ENCODE measurements at places on chromosomes 4 and X.

- no peak for DNase-seq
Measured at GRCh38 chrX:71222929-71223328, at the start of gene GJB1. GJB1 (plus strand) TSS chrX:71223224; CDS start chrX:71223708, 484 bp downstream.

GRCh38 chr4:147518846-147519767 is 38.2 kb downstream of the EDNRA start:
- peak; percentile 52 for DNase-seq

- DNase-seq = no peak
Measured at GRCh38 chr4:26127851-26128337, 192.9 kb upstream of the RBPJ start.

GRCh38 chrX:57367649-57368048 is 81.1 kb downstream of the FAAH2 start:
- DNase-seq = no peak

GRCh38 chrX:48827654-48827968 is 1.3 kb downstream of the ERAS start:
- no peak for DNase-seq

GRCh38 chr4:27100713-27101112 is 240.1 kb downstream of the STIM2 start:
- no peak for DNase-seq

DNA sequence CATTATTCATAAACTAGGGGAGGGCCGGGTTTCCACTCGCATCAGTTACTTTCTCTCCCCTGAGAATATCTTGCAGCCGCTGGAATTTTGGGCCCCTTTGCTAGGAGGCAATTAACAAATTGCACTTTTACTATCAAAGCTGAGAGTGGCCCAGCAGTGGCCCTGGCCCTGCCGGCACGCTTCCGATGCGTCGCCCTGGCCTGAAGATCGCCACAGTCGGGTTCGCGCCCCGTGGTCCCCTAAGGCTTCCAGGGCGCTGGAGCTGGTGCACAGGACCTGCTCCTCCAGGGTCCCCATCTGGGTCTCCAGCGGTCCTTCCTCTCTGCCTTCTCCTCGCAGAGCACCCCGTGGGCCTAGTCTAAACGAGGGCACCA is 486 bp upstream of the CWH43 start:
- DNase-seq = no peak

GRCh38 chr4:78186597-78187543 is 129.7 kb downstream of the FRAS1 start:
- DNase-seq = peak; percentile 19

- no peak for DNase-seq
Measured at GRCh38 chr4:106522839-106523238, 154.3 kb upstream of the GIMD1 start.

DNA sequence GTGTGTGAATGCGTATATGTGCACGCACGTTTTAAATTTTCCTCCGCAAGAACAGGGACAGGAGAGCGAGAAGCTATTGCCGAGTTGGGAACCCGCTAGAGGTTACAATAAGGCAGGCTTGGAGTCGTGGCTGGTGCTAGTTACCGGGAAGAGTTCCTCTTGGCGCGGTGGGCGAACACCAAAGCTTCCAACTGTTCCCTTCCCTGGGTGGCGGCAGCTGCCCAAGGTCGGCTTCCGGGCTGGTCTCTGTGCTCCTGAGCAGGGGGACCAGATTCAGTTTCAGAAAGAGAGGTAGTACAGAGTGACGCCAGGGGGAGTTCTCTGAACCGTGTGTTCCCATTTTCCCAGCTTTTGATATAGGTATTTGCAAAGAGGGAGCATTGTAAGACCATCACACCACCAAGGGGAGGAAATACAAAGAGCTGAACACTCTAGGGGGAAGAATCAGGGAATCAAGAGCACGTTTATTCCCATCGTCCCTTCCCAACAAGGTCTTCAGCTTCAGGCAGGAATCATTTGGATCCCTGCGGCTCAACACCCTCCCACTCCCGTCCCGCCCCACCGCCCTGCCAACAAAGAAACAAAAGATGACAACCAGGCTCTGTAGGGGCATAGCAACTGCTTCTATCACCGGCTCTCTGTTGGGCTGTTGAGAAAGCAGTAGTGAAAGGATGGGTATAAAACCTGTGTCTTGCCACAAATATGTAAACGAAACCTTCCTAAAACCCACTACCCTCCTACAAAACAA is 113.6 kb upstream of the TEX13C start:
- DNase-seq = no peak

DNA sequence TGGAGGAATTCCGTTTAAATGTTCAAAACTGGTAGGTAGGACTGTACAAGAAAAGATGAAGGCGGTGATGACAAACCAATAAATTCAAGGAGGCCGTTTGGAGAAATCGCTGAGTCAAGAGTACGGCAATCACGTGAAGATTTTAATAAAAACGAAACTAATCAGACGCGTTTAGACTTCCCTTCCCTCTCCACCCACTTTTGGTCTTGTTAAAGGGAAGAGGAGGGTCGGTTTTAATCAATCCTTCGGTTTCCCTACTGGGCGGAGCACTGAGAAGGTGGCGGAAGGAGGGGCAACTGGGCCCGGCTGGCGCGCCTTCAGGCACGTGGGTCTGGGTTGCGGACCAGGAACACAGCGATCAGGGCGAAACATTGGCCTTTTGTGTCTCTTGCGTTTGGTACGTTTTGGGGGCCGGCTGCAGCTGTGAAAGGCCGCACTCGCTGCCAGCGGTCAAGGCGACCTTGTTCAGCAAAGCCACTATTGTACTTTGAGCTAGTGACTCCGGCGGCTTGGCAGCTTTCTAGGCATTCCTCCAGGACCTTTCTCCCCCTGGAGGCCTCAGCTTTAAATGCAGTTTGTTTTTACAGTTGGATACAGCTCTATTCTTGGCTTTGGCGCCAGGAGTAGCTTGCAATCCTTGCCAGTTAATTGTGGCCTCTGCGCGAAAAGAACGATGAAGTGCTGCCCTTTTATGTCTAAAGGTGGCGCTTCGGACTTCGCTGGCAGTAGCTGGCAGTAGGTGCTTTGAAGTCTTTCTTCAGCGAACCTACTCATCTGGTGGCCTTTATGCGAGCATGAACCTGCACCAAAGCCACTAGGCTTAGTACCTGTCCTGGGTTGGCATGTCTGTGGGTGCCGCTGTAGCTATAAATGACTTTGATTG is 16.8 kb upstream of the LAMP2 start:
- DNase-seq = peak; percentile 71

DNA sequence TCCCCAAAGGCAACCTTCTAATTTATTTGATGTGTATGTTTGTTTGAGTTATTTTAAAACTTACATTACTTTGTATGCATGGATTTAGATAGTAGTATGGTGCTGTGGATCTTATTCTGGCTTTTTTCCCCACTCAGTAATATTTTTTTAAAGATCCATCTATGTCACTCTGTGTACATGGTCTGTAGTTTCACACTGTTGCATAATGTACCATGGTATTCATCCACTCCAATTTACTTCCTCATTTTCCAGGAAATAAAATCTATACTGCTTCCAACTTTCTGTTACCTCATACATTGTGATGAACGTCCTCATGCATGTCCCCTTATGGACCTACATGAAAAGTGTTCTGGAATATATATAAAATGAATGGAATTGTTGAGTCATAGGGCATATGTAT is 17.6 kb downstream of the ARMCX2 start:
- no peak for DNase-seq

- no peak for DNase-seq
Measured at GRCh38 chr4:524196-524595, 25.2 kb downstream of the PIGG start.

- DNase-seq = no peak
Measured at GRCh38 chr4:120755864-120756263, 166.7 kb downstream of the PRDM5 start.

DNA sequence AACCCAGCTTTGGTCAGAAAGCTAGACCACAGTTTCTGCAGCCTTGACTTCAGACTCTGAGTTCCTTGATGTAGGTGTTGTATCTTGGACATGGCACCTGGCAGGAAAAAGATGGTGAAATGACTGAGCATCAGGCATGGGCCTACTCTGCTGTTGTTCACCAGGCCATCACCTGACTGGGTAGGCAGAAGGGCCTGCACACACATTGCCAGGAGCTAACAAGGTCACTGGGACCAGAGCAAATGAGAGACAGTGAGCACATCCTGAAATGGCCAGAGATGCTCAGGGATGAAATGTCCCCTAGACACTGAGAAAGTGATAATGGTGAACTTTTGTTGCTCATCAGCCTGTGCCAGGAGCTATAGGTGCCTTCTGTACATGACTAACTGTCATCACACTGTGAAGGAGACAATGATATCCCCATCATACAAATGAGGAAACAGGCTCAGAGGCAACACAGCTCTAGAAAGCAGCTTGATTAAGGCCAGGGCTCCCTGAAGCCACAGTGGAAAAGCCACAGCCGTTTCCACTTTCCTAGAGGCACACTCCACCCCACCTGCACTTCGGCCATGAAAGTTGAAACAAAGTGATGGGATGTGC is 128.3 kb downstream of the TSPAN5 start:
- no peak for DNase-seq

DNA sequence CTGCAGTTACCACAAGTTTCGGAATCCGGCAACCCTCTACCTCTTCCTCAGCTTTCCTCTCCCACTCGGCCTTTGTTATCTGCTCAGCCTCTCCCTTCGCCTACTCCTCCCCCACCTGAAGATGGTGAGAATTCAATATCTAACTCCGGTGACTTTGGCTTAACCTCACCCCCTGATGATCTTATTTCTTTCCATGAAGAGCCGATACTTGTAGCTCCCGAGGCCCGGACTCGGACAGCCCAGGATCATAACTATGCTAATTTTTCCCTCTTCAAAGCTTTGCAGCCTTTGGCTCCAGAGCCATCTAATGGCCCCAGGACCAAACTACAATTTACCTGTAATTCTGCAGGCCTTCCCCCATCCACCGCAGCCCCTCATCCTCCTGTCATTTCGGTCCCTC is 32.0 kb upstream of the MGST2 start:
- DNase-seq = peak; percentile 48

DNA sequence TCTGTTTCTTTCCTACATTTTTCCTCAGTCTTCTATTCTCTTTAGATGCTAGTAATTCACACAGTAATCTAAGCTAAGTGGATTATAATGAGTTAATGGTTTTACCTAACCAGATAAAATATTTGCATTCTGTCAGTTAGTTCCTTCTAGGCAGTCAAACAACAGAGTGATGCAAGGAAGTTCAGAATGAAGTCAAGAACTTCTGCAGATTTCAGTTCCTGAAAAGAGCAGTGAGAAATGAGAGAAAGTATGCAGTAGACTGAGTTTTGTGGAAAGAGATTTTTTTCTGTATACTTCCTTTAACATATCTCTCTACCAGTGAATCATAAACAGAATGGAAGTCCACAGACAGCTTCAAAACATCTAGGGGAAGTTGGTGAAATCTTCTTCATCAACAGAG is 774.0 kb upstream of the POU3F4 start:
- no peak for DNase-seq

- DNase-seq = no peak
Measured at GRCh38 chr4:3306450-3306849, 13.6 kb downstream of the RGS12 start.

DNA sequence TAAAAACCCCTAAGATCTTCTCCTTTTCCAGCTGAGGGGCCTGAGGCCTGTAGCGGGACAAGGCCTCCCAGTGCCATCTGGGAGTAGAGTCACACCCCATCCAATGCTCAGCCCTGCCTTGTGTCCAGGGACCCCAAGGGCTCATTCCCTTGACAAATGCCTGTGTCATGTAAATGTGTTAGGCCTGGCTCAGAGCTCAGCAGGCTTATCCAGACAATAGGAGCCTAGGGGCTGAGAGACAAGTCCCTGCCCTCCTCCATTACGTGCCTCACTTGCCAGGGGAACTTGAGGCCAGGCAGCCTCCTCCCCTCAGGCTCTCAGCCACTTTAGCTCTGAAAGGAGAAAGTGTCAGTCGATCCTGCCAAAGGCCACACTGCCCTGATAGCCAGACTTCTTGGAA is 166.8 kb upstream of the MAMLD1 start:
- no peak for DNase-seq

- no peak for DNase-seq
Measured at GRCh38 chr4:81491943-81492342, 20.2 kb upstream of the RASGEF1B start.

Measured in SHP77 (cell line).